Iris pigment epithelial cell (primary cell): ENCODE measurements at places on chromosomes 6 and 20.

- DNase-seq, result peak; percentile 50
Observed at GRCh38 chr6:110484321-110484720, 7.9 kb upstream of the SLC22A16 start.

- no peak for DNase-seq
Observed at GRCh38 chr6:341914-342831, 49.4 kb upstream of the IRF4 start.

DNA sequence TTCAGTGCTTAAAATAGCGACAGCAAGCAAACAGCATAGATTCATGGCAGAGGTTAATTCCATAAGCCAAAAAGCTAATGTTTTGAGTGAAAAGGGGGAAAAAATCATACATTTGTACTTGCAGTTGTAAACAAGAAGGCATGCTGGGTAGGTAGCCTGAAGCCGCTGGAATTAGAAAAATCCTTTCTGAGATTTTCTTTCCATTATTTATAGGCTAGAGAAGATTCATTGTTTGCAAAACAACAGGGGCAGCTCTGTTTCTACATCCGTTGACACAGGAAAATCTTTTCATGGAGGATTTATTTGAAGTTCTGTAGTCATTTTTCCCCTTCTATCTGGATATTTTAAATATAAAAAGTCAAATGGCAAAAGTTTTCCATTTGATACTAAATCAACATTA, 843.9 kb downstream of the QKI start:
- no peak for DNase-seq

GRCh38 chr6:79756496-79756895, 125.4 kb downstream of the SH3BGRL2 start:
- DNase-seq, result peak; percentile 22

- no peak for DNase-seq
Observed at GRCh38 chr20:19129976-19130612, 82.3 kb upstream of the SLC24A3 start.

DNA sequence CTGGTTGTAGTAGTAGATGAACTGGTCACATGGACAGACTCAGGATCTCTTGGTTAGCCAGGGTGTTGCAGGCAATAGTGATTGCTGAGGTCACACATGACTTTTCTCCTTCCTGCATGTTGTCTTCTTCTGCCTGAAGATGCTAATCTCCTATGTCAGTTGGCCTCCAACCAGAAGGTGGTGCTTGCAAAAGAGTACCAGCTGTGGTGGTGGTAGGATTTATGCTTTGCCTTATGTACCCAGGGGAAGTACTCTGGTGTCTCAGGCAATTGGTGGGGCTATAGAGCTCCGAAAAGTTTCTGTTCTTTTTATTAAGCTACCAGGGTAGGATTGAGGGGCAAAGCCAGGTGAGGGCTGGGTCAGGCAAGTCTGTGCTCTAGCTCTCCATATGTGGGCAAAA, 98.5 kb downstream of the CARMIL1 start:
- no peak for DNase-seq

- no peak for DNase-seq
Observed at GRCh38 chr6:5754904-5755303, 251.8 kb downstream of the NRN1 start.

- no peak for DNase-seq
Observed at GRCh38 chr20:37375227-37375626, 29.3 kb downstream of the SRC start.

DNA sequence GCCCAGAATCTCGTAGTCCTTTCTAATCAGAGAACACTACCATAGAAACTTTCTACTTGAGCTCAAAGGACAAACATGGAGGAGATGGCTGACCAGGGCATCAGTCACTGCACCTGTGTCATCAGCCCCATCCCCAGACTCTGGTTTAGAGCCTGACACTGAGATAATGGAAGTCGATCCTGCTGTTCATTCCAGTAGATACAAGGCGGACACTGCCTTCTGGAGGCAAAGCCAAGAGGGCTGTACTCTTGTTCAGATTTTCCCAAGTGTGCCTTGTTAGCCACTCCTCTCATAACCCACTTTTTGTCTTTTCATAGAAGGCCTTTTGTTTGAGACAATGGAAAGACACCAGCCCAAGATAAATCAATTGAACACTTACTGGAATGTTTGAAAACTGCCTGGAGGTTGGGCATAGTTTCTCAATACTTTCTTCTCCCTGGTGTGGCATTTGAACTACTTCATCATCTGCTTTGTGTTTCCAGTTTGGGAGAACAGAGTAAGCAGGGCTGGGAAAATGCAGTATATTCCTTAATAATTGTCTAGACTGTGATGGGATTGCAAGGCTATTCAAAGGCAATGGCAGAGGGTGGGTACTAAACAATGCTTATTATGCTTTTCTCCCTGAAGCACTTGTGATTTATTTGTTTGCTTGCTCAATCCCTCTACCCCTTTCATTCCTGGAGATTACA, 99.7 kb downstream of the CLIC5 start:
- no peak for DNase-seq

- no peak for DNase-seq
Observed at GRCh38 chr6:6596529-6597328, 8.2 kb downstream of the LY86 start.

DNA sequence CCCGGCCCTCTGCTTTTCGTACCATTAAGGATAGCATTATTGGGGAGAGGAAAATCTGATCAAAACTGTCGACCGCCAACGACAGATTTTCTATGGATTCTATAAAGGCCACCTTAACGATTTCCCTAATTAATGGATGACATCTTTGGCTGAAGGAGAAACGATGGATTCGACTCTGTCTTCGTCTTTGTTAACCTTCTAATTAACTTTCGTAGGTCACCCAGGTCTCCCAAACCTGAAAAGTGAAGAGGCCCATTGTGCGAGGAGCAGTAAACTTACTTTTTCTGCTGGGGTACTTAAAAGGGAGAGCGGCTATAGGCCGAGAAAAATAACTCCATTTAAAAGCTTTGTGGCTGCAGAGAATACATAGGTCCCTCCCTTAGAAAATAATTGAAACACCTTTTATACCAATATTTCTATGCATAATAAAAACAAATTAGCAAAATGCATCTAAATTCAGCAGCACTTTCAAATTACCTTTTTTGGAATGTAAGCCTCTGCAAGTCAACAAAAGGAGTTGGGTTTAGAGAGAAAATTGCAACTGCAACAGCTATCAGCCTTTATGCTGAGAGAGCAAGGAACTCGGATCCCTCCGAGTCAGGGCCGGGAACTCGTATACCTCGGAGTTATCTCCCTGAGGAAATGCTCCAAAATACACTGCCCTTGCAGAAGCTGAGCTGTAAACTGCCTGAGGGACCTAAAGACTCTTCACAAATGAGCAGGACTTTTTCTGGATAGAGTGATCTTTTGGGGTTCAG, 31.4 kb upstream of the NR2E1 start:
- no peak for DNase-seq

DNA sequence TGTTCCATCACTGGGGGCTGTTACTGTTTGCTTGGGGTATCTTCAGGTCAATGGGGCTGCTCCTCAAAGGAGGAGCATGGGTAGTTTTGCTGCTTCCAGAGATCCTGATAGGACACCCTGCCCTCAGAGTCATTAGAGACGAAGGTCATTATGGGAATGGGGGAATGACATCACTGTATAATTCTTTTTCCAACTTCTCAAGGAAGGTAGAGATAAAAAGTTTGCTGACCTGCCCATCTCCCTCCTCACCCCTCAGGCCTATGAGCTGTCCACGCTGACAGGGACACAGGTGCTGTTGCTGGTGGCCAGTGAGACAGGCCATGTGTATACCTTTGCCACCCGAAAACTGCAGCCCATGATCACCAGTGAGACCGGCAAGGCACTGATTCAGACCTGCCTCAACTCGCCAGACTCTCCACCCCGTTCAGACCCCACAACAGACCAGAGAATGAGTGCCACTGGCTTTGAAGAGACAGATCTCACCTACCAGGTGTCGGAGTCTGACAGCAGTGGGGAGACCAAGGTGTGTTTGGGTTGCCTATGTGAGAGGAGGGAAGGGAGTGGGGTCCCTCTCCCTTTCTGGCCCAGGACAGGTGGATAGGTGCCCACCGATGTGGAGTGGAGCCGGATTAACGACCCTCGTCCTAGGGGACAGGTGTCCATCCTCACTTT, 2.7 kb downstream of the SRF start:
- no peak for DNase-seq

- DNase-seq, result no peak
Observed at GRCh38 chr6:11215773-11216172, 16.7 kb downstream of the NEDD9 start.

- peak; percentile 70 for DNase-seq
Observed at GRCh38 chr6:15413466-15414234, 167.8 kb downstream of the JARID2 start.
